Gastrocnemius medialis (tissue), 4 donors: ENCODE measurements at places on chromosomes 6 and 20. TPM values are rescaled to one million over a fixed set of nuclear protein-coding genes. Genes with fewer than 3 reads are reported as not detected.

RFX6 gene
- not detected for total RNA-seq

ZC2HC1B gene
- total RNA-seq, result not detected

TRIM31 gene
- not detected for total RNA-seq

LST1 gene
- 22.3 TPM for total RNA-seq

DNA sequence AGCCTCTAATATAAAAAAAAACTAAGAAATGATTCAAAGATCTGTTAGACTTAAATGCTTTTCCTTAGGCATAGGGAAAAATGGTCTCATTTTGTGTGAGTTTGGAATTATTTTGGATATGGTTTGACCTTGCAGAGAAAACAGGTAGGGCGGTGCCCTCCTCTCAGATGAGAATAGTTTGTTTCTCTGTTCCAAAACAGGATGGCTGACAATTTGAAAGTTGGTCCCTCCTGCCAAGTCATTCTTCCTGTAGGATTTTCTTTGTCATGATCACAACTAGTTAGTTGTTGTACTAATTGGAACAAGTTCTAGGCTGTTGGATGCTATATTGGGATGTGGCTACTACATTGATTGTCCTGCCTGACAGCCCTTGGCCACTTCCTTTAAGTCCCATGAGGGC, 108.6 kb downstream of the BCKDHB start:
- H3K36me3 ChIP-seq, result no peaks in the 10 kb centered on the region
- no peak overlapping the region for H3K4me3 ChIP-seq
- no peak overlapping the region for H3K27ac ChIP-seq
- peaks cover 16% of the 10 kb centered on the region for H3K4me1 ChIP-seq

GRCh38 chr6:158042245-158042798, 60.7 kb downstream of the SYNJ2 start:
- H3K4me1 ChIP-seq, result peaks cover 56% of the 10 kb centered on the region
- peak overlapping the region; percentile 95 for H3K27ac ChIP-seq
- DNase-seq, result peak; percentile 79
- peak overlapping the region; percentile 47 for H3K4me3 ChIP-seq
- no peaks in the 10 kb centered on the region for H3K27me3 ChIP-seq

DNA sequence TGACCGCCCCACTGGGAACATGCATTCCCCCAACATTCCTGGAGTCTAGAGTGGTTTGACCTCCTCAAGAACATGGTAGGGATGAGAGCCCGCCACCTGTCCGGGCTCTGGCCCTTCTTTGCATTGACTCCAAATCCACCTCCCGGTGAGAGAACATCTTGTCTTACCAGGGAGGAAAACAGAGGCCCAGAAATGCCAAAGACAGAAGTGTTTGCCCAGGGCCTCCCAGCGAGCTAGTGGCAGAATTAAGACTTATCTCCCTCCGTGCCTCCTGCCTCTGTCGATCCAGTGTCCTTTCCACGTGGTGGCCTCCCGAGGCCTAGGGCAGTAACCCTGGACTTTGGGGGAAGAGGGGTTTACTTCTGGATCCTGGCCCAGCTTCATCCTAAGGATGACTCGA, 134.8 kb downstream of the JPH2 start:
- H3K27me3 ChIP-seq, result no peaks in the 10 kb centered on the region
- no peak for DNase-seq
- H3K27ac ChIP-seq, result no peak overlapping the region
- no peaks in the 10 kb centered on the region for H3K36me3 ChIP-seq
- no peaks in the 10 kb centered on the region for H3K4me1 ChIP-seq
